ENCODE measurements at places on chromosomes 3 and 15.

DNA sequence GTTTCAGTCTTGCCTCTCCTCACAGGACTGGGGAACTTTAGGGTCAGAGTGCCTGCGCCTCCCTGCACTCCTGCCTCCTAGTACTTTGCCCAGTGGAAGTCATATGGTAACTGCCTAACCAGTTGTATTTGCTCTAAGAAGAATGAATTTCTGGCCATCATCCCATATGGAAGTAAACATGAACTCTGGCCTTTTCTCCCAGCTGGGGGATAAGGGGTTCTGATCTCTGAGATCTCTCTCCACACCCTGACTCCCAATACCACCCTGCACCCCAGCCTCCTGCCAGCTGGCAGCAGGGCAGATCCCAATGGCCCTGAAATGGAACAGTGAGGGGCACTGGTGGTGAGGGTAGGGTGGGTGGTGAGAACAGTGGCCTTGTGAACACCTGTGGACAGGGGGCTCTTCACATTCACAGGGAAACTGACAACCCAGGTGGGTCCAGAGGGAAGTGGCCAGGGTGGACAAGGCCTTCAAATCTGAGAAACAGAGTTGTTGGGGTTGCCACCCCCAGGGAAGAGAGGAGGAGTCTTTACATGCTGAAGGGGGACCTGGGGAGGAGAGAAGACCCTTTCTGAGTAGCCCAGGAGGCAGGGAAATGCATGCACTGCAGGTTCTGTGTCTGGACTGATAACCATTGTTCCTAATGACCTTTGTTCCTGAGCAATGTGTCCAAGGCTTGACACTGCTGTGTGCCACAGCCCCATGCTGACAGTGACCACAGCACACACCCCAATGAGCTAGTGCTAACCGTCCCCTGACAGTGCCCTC lies 36.9 kb downstream of the RHCG start:
- DNase-seq, result no peak

DNA sequence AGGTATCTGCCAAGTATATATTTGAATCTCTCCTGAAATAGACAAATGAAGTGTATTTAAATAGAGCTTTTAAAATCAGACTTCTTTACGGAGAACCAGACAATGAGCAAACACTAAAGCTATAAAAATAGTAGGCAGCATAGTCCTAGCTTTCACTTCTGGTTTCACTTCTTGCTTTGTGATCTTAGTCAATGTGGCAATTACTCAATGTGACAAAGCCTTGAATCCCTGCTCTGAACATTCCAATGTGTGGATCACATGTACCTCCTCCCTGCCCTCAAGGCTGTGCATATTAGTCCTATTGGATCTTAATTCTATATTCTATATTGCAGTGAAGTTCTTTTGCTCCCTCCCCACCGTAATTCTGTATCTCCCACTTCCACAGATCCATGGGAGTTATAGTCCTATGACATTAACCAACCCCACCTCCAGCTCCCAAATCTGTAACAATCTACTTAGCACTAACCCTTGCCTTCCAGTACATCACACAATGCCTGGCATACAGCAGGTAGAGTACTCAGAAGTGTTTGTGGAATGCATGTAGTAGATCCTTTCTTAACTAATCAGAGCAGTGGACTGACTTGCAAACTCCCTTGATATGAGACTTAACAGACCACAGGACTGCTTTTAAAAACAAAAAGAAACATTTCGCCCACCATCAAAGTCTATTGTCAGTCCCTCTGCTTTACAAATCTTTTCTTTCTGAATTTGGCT lies 24.3 kb upstream of the CP start:
- DNase-seq, result no peak

- DNase-seq, result no peak
These were observed 71.3 kb downstream of the NUP210 start for GRCh38 chr3:13348661-13349396.

DNA sequence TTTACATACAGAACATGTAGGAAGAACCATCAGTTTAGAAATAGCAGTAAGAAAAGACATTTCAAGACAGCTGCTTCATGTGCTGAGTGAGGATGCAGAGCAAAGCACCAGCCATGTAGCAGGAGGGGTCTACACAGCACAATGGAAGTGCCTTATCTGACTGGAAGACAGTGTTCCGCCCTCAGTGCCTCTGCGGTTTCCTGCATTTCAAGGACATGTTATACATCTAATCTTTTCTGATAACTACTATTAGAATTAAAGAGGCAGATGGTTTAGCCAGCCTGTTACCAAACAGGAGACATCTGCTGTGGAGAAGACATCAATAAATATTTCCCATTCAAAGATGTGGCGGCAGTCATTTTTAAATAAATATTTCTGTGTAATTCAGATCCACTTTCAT lies 10.6 kb downstream of the LSG1 start:
- DNase-seq, result no peak

- DNase-seq, result no peak
These were observed 193.3 kb upstream of the TOPAZ1 start for GRCh38 chr3:44048196-44048924.

DNA sequence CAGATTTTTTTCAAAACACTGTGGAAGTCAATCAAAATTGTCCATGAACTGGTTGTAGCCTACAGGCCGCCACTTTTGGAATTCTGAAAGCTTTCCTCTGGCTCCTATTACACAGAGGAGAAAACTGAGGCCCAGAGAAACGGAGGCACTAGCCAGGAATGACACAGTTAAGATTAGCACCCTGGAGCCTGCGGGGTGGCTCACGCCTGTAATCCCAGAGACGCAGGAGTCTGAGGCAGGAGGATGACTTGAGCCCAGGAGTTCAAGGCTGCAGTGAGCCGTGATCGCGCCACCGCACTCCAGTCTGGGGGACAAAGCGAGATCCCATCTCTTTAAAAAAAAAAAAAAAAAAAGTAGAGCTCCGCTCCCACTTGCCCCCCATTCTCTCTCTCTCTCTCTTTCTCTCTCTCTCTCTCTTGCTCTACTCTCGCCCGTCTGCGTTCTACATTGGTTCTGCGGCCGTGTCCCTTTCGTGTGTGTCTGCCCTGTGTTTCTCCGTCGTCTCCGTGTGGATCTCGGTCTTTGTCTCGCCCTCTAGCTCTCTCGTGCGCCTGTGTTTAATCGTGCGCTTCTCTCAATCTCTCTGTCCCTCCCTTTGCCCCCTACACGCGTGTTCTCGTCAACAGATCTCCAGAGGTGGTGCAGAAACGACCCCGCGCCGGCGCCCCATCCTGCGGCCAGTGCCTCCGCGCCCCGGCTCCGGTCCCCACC lies 512 bp upstream of the TRH start:
- no peak for DNase-seq

DNA sequence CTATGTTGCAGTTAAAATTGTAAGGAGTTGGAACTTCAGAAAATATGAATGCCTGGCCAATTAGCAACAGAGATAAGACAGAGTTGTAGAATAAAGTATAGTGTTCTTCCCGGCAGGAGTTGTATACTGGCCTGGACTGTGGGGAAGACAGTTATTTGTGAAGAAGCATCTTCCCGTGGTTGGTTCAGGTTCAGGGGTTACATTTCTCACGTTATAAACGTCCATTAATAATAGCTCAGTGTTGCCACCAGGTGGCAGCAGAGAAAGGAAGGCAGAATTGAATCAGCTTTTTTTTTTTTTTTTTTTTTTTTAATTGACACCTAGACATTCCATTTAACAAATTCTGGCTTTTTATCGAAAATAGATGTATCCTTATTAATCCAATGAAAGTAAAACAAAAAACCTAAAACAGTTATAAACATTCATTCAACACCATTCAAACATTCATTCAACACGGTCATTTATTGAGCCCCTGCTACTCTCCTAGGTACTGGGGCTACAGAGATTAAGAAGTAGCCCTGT lies 66.4 kb upstream of the NR2E3 start:
- DNase-seq, result peak; percentile 50

GRCh38 chr3:71629289-71629688 lies 45.8 kb upstream of the FOXP1 start:
- no peak for DNase-seq

DNA sequence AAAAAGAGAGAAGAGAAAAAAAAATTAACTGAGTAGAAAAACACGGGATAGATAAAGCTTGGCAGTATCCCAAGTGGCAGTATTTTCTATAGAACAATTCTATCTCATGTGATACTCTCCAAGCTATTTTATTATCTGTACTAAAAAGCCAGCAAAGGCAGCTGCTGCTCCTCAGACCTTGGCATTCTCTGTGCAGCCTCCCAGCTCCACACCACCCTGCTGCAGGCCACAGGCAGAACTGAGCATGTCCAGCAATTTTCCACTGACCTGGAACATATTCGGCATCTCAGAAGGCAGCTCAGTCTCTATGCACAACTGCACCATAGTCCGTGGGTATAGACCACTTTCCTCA lies 1161.4 kb downstream of the IGSF11 start:
- no peak for DNase-seq

- no peak for DNase-seq
These were observed 55.2 kb downstream of the ARNT2 start for GRCh38 chr15:80459380-80459779.

- DNase-seq, result no peak
These were observed 22.7 kb upstream of the CD96 start for GRCh38 chr3:111519178-111519855.

GRCh38 chr15:91208371-91208770 lies 108.3 kb downstream of the SV2B start:
- no peak for DNase-seq

- DNase-seq, result no peak
These were observed 28.7 kb upstream of the XIRP1 start for GRCh38 chr3:39221141-39221530.

DNA sequence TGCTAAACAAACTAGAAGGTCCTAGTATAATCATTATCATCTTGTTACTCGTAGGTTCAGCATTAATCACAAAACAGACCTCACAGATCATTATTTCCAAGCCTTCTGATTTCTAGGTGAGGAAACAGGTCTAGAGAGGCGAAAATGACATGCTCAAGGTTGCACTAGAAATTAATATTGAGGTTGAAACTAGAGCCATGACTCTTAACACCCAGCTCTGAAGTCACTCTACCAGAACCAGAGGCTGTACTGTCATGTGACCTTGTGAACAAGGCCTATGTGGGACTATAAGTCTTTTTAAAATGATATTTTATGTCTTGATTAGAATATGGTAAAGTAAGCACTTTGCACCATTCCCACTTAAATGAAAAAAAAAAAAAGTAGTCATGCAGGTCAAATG lies 23.8 kb upstream of the FGF12 start:
- no peak for DNase-seq

DNA sequence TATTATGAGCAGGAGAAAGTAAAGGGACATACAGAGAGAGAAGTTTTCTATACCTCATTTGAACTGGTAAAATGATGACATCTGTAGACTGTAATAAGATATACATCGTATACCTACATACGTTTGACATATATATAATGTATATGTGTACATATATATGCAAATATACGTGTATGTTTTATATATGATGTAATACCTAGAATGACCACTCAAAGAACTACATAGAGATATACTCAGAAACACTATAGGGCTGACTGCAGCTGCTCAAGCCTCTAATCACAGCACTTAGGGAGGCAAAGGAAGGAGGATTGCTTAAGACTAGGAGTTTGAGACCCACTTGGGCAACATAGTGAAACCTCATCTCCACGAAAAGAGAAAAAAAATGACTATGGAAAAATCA lies 48.5 kb upstream of the MCTP2 start:
- DNase-seq, result no peak

DNA sequence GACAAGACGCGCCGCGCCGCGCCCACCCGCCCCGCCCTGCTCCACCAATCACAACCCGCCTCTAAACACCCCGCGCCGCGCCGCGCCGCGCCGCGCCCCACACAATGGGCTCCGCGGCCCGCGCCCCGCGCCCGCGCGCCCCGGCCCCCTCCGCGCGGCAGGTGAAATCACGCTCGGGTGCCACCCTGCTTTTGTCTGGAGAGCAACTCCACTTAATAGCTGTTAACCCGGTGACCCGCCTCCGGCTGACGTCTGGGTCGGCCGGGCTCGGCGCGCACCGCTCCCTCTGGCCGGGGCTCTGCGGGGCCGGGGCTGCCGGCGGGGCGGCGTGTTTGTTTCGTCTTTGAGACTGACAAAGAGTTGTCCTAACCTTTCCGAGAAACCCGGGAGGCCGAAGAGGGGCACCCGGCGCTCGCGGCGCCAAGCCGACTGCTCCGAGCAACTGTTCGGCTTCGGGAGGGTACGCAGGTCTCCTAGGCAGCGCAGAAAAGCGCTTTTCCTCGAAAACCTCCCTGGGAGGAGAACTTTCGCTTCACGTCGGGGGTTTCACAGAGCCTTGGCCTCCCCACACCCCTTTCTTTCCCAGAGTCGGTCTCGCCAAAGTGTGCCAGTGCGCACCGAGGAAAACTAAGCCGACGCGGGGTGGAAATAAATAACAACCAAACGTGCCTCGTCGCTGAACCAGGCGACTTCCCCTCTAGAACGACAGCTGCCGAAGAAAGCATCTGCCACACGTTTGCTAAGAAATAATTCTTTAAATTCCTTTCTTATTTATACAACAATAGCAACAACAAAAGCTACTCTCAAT lies 518.4 kb downstream of the FOXP1 start:
- DNase-seq, result peak; percentile 71

DNA sequence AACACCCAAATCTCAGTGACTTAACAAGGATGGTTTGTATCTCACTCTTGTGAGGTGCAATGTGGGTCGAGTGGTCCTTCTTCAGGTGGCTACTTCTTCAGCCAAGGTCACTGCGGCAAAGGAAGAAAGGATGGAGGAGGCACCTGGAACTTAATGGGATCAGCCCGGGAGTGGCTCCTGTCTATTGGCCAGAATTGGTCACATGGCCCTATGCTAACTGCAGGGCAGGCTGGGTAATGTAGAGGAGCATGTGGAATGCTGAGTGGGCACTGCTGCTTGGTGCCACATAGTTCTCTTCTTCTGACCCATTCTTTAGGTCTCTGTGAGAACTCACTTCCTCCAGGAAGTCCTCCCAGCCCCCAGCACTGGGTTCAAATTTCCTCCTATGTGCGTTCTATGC lies 20.3 kb upstream of the FAM3D start:
- DNase-seq, result no peak

GRCh38 chr15:52241489-52241888 lies 50.3 kb upstream of the GNB5 start:
- no peak for DNase-seq

- DNase-seq, result no peak
These were observed 217.3 kb downstream of the RORA start for GRCh38 chr15:61011576-61012336.

DNA sequence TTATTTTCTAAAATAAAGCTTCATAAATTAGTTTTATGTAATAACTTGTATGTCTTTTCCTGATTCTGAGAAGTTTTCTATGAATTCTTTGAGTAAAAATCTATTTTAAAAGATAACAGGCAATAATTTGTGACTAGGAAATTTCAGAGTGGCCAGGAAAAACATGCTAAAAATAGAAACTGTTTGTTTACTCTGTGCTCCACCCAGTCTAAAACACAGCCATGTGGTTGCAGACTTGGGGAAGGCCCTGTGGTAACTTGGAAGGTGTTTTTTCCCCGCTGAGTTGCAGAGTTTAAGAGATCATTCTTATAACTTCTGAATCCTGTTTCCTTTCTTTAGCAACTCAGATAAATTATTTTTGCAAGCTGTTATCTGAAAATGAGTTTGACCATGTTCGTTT lies 21.9 kb downstream of the PLCL2 start:
- DNase-seq, result no peak

Data from activated naive CD4-positive, alpha-beta T cell (primary cell).